Activated gamma-delta T cell (primary cell): ENCODE measurements at places on chromosomes 1 and 21.

DNA sequence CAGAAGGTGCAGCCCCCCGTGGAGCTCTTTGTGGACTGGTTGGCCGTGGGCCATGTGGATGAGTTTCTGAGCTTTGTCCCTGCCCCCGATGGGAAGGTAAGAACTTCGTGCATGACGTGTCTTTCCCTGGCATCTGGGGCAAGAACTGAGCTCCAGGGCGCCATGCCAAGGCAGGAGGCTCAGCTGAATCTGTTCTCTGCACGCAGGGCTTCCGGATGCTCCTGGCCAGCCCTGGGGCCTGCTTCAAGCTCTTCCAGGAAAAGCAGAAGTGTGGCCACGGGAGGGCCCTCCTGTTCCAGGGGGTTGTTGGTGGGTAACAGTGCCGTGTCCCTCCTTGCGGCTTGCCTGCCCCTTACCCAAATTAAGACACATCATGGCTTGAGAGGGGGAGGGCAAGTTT, 27.7 kb downstream of the PADI3 start:
- no peak for DNase-seq

DNA sequence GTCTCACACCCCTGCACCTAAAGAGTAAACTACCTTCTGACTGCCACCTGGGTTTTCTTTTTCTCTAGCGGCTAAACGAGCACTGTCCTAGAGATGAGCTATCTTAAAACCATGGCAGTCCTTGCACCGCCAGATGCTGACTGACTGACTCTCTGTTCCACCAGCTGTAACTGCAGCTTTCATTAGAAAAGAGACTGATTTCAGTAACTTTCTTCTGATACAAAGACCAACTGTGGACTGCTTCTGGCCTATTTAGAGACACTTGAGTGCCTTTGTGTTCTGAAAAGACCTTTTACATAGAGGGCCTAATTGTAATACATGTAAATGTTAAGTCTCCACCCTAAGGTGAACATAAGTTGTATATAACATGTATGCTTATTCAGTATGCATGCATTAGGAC, 152.5 kb downstream of the DISC1 start:
- DNase-seq = no peak

DNA sequence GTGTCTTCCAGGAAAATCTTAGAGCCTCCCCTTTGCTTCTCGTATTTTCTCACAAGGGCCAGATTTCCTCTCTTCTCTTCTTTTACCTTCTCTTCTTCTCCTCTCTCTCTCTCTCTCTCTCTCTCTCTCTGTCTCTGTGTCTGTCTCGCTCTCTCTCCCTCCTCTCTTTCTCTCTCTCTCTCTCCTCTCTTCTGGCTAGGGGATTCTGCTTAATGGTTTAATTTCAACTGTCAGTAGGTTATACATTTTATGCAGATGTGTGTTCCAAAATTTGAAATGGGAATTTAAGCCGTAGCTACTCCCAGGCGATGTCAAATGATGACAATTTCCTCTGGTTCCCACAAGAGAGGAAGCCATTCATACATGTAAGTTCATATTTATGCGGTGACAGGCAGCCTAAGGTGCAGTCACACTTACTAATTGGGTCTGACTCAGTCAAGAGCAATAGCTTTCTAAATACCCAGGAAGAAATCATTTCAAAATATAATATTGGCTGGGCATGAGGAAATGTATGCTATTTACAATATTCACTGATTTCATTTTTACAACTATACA, 1.4 kb downstream of the DSCAM start:
- no peak for DNase-seq

GRCh38 chr1:99850459-99851291, 514 bp downstream of the AGL start:
- no peak for DNase-seq

DNA sequence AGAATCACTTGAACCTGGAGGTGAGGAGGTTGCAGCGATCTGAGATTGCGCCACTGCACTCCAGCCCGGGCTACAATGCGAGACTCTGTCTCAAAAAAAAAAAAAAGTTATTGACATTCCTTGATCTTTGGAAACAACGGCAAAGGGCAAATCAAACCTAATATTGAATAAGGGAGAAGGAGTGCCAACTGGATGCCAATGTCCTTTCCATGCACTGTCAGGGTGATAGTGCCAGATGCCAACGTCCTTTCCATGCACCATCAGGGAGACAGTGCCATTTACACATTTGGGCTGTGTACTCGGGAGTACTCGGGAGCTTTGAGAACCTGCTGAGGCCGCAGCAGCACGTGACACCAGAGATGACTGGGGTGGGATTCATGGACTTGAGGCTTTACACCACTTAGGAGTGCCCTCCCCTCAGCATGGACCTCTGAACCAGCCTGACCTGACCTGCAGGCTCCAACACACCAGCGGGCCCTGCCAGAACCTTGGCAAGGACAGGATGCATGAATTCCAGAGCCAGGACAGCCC, 34.5 kb upstream of the SOD1 start:
- no peak for DNase-seq

- no peak for DNase-seq
Observed at GRCh38 chr1:177567393-177567792, 396.6 kb downstream of the BRINP2 start.

- DNase-seq = no peak
Observed at GRCh38 chr21:29075706-29076466, 2.4 kb upstream of the CCT8 start.

DNA sequence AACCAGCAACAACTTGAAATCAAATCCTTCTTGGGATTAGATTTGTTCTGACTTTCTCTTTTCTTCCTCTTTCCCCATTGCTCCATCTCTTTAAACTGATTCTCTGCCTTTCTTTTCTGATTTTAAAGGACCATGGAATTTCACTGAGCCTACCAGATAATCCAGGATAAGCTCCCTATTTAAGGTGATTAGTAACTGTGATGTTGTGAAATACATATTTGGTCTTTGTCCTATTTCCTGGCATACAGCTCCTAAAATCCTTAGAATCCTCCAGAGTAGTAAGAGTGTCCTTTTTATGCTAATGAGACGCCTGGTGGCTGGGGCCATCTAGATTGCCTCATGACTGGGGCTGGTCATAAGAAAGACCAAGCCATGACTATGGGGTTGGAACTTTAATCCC, 236.9 kb downstream of the USP25 start:
- DNase-seq = no peak

DNA sequence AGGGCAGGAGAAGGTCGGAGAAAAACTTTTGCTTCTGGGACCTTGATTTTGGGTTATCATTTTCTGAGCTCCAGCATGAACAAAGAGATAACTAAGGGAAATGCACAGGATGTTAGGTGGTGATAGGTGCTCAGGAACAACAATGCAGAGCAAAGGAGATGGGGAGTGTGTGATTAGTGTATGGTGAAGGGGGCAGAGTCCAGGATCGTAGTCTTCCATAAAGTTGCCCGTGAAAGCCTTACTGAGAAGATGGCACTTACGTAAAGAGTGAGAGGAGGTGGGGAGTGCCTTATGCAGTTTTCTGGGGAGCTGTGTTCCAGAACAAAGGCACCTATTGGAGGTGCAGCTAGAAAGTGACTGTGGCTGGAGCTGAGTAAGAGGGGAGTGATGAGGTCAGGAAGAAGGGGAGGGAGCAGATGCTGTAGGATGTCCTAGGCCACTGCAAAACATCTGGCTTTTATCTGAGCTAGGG, 11.6 kb downstream of the KCNK1 start:
- no peak for DNase-seq

- no peak for DNase-seq
Observed at GRCh38 chr1:27364696-27365371, 1.9 kb downstream of the MAP3K6 start.

- DNase-seq = no peak
Observed at GRCh38 chr1:79497193-79497773, 490.8 kb upstream of the ADGRL4 start.

DNA sequence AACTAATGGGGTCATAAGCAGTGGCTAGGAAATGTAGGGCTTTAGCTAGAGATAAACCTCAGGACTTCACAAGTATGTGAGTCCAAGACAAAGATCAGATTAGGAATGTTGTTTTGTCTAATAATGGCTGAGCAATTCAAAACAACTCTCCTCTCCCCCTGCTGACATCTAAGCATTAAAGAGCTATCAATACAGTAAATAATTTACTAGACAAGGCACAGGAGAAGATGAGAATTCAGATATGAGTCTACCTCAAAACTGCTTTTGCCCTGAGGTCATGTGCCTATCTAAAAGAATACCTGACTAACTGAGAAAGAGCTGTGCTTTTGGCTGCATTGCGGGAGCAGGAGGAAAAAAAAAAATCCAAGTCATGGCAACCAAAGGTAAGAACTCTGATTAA, 86.8 kb downstream of the SPATA17 start:
- no peak for DNase-seq

GRCh38 chr1:41241354-41241748, 755 bp downstream of the SCMH1 start:
- DNase-seq = peak; percentile 26

DNA sequence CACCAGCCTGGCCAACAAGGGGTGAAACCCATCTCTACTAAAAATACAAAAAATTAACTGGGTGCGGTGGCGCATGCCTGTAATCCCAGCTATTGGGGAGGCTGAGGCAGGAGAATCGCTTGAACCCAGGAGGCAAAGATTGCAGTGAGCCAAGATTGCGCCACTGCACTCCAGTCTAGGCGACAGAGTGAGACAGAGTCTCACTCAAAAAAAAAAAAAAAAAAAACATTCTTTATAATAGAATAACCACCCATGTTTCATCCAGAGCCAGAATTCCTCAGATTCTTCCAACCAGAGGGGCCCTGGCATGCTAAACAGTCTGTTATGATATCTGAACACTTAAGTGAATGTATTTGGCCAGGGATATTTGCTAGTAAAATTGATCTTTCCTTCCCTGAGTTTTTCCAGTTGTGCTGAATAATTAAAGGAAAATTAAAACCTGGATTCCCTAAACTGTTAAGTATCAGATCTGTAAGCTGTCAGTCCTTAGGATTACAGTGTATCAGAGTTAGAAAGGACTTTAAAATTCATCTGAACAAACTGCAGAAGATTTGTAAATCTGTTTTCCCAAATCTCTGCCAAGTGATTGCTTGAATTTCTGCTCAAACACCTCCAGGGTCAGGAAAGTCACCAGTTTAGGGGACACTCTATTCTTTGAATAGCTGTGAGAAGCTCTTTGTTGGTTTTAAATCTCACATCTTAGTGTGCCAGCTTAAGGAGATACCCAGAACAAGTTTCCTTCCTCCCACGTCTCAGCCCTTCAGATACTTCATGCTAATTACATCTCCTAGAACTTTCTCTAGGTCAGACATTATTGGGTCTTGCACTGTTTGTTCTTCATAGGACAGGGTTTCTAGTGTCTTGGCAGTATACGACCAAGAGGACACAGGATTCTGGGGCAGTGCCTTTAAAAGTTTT, 84.6 kb upstream of the BMP8A start:
- DNase-seq = no peak

- no peak for DNase-seq
Observed at GRCh38 chr1:54008876-54009275, 9.1 kb downstream of the LDLRAD1 start.

DNA sequence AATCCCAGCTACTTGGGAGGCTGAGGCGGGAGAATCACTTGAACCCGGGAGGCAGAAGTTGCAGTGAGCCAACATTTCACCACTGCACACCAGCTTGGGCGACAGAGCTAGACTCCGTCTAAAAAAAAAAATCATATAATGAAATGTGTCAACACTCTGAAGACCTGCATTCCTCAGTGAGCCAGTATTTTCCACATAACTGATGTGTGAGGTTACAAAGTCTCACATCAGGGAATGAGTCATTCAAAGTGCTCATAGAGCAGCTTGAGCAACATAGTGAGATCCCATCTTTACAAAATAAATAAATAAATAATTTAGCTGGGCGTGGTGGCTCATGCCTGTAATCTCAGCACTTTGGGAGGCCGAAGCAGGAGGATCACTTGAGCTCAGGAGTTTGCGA, 65.5 kb downstream of the CASZ1 start:
- no peak for DNase-seq

GRCh38 chr1:66613187-66613586, 79.2 kb downstream of the SGIP1 start:
- DNase-seq = no peak

DNA sequence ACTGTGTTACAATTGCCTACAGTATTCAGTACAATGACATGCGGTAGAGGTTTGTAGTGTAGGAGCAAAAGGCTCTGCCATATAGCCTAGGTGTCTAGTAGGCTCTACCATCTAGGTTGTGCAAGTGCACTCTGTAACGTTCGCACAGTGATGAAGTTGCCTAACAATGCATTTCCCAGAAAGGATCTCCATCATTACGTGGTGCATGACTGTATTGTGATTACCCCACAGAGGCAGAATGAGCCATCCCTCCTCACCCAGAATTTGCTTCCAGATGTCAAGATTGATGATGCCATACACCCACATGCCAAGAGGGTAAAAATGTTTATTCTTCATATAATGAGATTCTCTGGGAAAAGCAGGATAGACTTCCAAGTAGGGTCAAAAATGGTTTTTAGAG, 199.3 kb upstream of the CTTNBP2NL start:
- DNase-seq = no peak

GRCh38 chr21:41581592-41582228, 73.8 kb upstream of the TMPRSS2 start:
- DNase-seq = no peak

- DNase-seq = no peak
Observed at GRCh38 chr1:229848752-229849677, 218.0 kb upstream of the GALNT2 start.

- DNase-seq = no peak
Observed at GRCh38 chr21:31887391-31887841, 14.6 kb downstream of the HUNK start.

DNA sequence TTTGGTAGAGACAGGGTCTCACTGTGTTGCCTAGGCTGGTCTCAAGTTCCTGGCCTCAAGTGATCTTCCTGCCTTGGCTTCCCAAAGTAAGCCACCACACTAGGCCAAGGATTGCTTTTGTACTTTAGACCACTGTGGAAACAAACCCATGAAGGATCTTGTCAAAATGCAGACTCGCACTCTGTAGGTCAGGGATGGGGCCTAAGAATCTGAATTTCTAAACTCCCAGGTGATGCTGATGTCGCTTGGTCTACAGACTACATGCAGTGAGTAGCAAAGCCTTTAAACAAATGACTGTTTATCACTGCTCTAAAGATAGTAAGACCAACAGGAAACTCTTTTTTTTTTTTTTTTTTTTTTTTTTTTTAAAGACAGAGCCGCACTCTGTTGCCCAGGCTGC, 54.1 kb upstream of the MUTYH start:
- no peak for DNase-seq
